Stimulated activated CD8-positive, alpha-beta memory T cell treated with anti-CD3 and anti-CD28 coated beads, Interleukin-15, amount 100 ng/mL, for 1 hour (primary cell): ENCODE measurements at places on chromosomes 11 and 22.

DNA sequence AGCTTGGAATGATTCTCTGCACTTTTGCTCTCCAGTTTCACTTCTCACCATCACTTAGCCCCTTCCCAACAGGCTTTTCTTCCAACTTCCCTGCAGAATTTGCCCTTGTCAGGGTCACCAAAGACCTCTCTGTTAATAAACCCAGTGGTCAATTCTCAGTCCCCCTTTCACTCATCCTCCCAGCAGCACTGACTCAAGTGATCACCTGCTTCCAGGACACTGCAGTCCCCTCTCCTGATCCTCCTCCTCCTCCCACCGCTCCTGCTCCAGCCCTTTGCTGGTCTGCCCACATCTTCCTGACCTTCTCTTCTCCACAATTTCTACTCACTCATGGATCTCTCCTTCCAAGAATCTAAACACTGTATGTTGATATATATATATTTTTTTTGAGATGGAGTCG lies 57.9 kb downstream of the SHISAL1 start:
- no peak for DNase-seq

- DNase-seq: no peak
Measured at GRCh38 chr11:65308281-65308891, 6.3 kb upstream of the CDC42EP2 start.

GRCh38 chr11:117589063-117589462 lies 208.0 kb downstream of the DSCAML1 start:
- DNase-seq: no peak

DNA sequence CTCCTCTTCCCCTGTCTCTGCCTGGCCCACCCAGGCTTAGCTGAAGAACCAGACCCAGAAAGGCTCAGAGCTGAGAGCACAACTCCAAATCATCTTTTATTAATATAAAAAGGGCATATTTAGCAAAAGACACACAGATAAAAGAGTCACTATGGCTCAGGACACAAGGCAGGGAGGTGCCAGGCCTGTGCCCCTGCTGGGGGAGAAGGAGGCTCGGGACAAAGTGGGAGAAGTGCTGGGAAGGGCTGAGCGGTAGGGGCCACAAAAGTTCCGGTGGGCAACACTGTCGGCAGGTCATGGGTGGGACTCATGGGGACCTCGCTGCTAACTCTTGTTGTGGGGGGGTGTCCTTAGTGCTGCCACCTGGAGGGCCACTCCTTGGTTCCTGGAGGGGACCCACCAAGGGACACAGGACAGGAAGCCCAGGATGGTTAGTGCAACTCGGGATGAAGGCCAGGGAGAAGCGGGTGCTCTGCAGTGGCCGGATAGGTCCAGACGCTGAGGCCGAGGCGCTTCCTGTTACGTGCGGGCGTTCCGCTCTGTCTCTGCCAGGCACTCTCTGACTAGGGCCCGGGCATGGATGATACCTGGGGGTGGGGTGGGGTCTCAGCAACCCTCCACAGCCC lies 1.4 kb upstream of the PITPNM1 start:
- DNase-seq: no peak

DNA sequence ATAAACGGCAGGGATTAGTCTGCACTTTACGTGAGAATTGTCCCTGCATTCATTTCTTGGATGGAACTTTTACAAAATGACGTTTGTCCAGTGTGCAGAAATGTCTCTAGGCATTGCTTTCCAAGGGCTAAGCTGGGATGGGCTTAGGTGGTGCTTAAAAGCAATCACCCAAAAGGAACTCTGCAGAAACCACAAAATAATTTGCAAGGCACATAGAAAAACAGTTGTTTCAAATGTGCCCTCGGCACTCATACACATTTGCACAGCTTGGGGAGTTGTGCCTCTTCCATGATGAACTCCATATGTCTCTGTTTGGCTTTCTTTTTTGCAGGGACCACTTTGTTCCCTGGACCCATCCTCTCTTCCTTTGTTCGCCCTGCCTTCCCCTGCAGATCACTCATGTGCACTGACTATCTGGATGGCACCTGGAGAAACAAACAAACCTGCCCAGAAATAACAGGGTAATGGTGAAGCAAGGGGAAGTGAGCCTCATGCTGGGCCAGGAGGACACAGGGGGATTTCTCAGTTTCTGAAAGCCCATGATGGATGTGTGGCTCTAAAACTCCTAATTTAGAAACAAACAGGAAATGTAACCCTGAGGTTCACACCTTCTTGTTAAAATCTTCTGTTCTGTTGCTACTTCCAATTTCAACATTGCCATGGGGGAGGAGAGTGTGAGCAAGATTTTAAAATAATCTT lies 150.2 kb downstream of the SNX19 start:
- no peak for DNase-seq

GRCh38 chr11:24747275-24748251 lies 250.7 kb downstream of the LUZP2 start:
- DNase-seq: no peak

DNA sequence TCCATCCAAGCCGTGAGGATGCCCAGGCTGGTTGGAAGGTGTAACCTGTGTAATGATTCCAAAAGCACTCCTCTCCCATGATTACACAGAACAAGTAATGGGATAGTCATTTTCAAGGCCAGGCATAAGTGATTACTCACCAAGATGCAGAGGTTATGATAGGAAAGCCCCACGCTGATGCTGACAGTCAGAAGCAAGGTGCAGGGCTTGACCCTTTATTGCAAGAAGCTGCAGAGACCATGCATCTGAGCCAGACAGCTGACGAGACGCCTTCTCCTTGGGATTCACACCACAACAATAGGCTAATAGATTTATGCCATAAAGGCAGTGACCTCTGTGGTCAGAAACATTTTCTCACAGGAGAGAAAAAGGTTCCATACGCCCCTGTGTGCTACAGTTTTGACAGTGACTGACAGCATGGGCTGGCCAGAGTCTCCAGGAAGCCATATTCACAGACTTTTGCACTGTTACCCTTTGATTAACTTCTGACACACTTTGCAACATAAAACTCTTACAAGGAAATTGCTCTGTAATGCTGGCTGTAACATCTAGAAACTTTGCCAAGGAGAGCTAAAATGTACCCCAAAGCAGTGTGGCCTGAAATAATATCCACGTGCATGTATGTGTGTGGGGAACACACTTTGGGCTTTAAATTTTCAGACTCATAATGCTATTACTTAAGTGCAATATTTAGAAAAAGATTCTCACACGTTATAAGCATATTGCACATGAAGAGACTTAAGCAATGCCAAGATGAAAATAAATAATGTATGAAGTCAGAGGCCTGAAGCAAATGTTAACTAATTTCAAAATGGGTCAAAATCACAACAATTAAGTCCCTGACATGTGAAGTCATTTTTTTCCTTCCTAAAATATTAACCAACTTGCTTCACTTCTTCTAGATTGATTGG lies 1079.0 kb upstream of the TENM4 start:
- DNase-seq: no peak

- no peak for DNase-seq
Measured at GRCh38 chr11:43145653-43146052, 166.1 kb upstream of the API5 start.

- DNase-seq: no peak
Measured at GRCh38 chr11:114171257-114172054, 111.9 kb downstream of the ZBTB16 start.
